ENCODE measurements at places on chromosomes 11 and 22. TPM values are rescaled to one million over a fixed set of nuclear protein-coding genes. Genes with fewer than 3 reads are reported as not detected.
A peak's percentile ranks its signal among the peaks of the same experiment; 100 is the strongest.

GRCh38 chr11:95279921-95280868 is 49.2 kb upstream of the SESN3 start:
- no peak for DNase-seq

DNA sequence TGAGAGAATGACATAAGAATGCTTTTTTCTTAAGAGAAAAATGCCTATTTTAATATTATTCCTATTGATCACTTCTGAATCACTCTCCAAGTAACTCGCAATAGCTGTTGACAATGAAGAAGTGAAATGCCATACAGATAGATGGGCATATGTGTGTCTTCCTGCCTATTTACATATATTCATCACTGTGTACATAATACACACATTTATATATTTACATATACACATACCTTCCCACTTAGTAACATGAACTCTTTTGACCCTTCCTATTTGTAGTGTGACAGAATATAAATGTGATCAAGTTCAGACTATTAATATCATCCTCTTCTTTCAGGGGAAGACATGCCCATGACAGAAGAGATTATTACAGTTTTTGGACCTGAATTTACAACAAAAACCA is 756.7 kb downstream of the DLG2 start:
- DNase-seq = no peak

DNA sequence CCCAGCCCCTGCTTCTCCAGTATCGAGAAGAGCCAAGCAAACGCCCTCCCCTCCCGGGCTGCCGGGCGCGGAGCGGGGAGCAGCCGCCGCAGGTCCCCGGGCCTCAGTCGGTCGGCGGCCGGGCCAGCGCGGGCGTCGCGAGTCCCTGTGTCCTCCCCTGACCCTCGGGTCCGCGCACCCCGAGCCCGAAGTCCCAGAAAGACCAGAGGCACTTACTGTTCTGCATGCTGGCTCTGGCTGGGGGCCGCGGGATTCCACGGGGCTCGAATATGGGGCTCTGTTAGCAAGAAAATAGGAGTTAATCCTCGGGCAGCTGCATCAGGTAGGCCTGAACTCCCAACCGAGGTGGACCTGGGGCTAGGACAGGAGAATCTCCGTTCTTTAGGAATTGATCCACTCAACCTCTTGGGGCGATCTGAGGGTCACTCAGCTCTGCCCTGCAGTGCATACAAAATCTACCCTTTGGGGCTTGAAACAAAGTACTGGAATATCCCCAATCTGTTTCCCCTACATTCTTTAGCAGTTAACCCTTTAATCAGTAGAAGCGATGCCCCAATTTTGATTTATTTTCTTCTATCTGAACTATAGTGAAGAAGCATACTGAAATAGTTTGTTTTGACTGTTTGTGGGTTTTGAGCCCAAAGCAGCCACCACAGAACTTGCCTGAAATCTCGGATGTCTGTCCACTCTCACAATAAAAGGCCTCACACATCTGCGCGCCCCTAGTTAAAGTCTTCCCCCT is 4.8 kb downstream of the PAX6 start:
- DNase-seq = peak; percentile 70

- no peak for DNase-seq
Measured at GRCh38 chr11:117229411-117229810, 2.5 kb downstream of the PCSK7 start.

DNA sequence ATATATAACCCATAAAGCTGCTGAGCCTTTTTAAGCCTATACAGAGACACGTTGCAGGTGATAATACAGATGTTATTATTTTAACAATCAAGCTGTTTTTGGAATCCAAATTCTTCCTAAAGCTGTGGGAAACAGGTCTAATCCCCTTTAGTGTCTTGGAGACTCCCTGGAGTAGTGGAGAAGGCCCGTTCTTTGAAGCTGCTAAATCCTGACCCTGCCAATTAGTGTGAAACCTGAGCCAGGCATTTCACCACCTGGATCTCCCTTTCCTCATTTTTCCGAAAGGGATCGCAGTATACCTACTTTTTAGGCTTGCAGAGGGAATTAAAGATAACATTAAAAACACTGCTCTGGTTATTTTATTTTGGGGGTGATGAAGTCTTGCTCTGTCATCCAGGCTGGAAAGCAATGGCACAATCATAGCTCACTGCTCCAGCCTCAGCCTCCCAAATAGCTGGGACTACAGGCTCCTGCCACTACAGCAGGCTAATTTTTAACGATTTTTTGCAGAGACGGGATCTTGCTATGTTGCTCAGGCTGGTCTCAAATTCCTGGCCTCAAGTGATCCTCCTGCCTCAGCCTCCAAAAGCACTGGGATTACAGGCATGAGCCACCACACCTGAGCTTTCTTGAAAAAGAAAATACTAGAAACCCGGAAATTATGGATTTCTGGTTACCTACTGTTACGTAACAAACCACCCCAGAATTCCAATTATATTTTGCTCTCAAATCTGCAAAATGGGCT is 1.7 kb upstream of the EIF4ENIF1 start:
- no peak for DNase-seq

GRCh38 chr11:2325719-2326118 is 23.9 kb downstream of the TSPAN32 start:
- no peak for DNase-seq

GRCh38 chr11:27582621-27583020 is 76.1 kb upstream of the LIN7C start:
- no peak for DNase-seq

GRCh38 chr11:132112846-132113245 is 742.4 kb downstream of the NTM start:
- DNase-seq = no peak

DNA sequence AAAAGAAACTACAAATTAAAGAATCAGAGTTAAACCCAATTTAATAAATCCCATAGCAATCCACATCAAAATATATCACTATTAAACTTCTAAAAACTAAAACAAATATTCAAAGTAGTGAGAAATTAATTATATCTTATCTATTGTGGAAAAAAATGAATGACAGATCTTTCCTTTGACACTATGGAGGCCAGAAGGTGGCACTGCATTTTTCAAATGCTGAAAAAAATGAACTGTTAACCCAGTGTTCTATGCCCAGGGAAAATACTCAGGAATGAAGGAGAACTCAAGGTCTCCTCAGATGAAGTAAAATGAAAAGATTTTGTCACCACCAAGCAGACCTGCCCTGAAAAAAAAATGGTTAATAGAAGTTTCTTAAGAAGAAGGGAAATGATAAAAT is 27.7 kb downstream of the TYR start:
- DNase-seq = no peak

GRCh38 chr22:45338795-45339194 is 29.1 kb downstream of the FAM118A start:
- DNase-seq = no peak

DNA sequence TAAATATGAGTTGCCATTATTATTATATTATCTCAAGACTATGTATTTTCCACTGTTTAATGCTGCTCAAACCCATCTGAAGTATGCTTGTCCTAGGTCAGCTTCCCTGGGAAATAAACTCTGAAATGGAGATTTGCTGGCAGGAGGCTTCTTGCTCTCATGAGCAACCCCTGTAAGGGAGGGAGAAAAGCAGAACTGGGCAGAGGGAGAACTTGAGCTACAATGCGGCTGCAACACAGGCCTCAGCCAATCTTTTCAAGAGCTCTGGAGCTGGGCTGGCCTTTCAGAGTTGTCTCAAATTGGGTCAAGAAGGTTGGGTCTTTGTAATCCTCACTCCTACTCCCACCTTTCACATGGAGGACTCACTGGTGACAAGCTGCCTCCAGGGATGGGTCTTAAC is 412.6 kb downstream of the TENM4 start:
- no peak for DNase-seq

SLC22A12 gene
- not detected for polyA plus RNA-seq

RTL10 gene
- polyA plus RNA-seq = 34.0 TPM

MYO18B gene
- polyA plus RNA-seq = 0.18 TPM

OR4A16 gene
- not detected for polyA plus RNA-seq

NFAM1 gene
- 0.86 TPM for polyA plus RNA-seq

RBFOX2 gene
- 155 TPM for polyA plus RNA-seq

MS4A1 gene
- 1.1 TPM for polyA plus RNA-seq

All from left lung (tissue), 14 donors.